Endothelial cell (in vitro differentiated cells): ENCODE measurements at places on chromosomes 12 and 14.

- H3K27me3 ChIP-seq = peaks cover 5% of the 10 kb centered on the region
- no peak overlapping the region for H3K4me3 ChIP-seq
- DNase-seq = no peak
- H3K4me1 ChIP-seq = peaks cover 6% of the 10 kb centered on the region
- no peaks in the 10 kb centered on the region for H3K36me3 ChIP-seq
Measured at GRCh38 chr12:946212-946611, 3.3 kb downstream of the RAD52 start.

DNA sequence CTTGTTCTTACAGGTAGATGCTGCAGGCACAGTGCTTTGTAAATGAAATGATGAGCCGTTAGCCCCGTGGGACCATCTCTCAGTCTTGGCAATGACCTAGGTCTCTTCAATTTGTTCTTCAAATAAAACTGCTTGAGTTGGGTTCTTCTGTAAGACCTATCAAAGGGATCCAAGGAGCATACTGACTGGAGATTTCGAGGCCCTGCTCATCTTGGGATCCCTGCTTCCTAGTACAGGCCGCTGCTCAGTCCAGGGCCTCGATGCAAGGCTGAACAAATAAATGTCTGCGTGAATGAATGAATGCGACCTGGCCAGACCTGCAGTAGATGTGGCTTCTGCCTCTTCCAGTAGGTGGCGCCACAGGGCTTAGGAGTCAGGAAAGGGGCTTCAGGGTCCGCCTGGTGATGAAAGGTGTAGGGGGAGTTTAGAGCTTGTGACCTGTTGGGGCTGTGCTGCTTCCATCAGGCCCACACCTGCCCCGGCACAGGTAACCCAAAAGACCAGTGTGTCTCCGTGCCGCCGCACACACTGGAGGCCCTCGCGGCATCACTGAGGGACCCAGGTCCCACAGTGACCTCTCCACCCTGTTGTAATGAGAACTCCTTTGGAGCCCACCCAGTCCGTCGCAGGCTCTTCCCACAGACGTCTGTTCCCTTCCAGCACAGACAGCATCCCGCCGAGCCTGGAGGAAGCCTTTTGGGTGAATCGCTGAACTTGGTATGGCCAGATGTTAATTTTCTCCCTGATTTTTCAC is 4.4 kb downstream of the CACNA1C start:
- DNase-seq = peak; percentile 92
- no peak overlapping the region for H3K4me3 ChIP-seq
- peaks cover 10% of the 10 kb centered on the region for H3K27me3 ChIP-seq
- no peak overlapping the region for H3K27ac ChIP-seq
- H3K4me1 ChIP-seq = peaks cover 7% of the 10 kb centered on the region

- no peak overlapping the region for H3K27ac ChIP-seq
- peaks cover 19% of the 10 kb centered on the region for H3K4me1 ChIP-seq
- H3K27me3 ChIP-seq = peaks cover 4% of the 10 kb centered on the region
- no peak for DNase-seq
- no peaks in the 10 kb centered on the region for H3K36me3 ChIP-seq
Measured at GRCh38 chr12:76704693-76705092, 59.2 kb upstream of the ZDHHC17 start.

GRCh38 chr14:59310633-59311032 is 122.2 kb downstream of the DAAM1 start:
- no peak overlapping the region for H3K4me3 ChIP-seq
- no peak overlapping the region for H3K27ac ChIP-seq
- H3K4me1 ChIP-seq = peaks cover 11% of the 10 kb centered on the region
- H3K36me3 ChIP-seq = no peaks in the 10 kb centered on the region

GRCh38 chr14:33404964-33405574 is 466.4 kb downstream of the NPAS3 start:
- no peak overlapping the region for H3K27ac ChIP-seq
- no peak for DNase-seq
- H3K27me3 ChIP-seq = no peaks in the 10 kb centered on the region
- no peaks in the 10 kb centered on the region for H3K4me1 ChIP-seq

- H3K27me3 ChIP-seq = peaks cover 3% of the 10 kb centered on the region
- H3K27ac ChIP-seq = no peak overlapping the region
- peaks cover 3% of the 10 kb centered on the region for H3K36me3 ChIP-seq
- H3K4me3 ChIP-seq = no peak overlapping the region
Measured at GRCh38 chr12:26878661-26879119, 45.7 kb upstream of the ITPR2 start.

- H3K4me1 ChIP-seq = peaks cover 21% of the 10 kb centered on the region
- no peak for DNase-seq
- H3K27me3 ChIP-seq = peaks cover 2% of the 10 kb centered on the region
- H3K4me3 ChIP-seq = no peak overlapping the region
Measured at GRCh38 chr12:14452865-14453264, 87.4 kb downstream of the ATF7IP start.

GRCh38 chr14:89899917-89900663 is 54.4 kb downstream of the EFCAB11 start:
- no peak overlapping the region for H3K27ac ChIP-seq
- peak; percentile 42 for DNase-seq
- no peaks in the 10 kb centered on the region for H3K27me3 ChIP-seq
- H3K4me3 ChIP-seq = no peak overlapping the region

DNA sequence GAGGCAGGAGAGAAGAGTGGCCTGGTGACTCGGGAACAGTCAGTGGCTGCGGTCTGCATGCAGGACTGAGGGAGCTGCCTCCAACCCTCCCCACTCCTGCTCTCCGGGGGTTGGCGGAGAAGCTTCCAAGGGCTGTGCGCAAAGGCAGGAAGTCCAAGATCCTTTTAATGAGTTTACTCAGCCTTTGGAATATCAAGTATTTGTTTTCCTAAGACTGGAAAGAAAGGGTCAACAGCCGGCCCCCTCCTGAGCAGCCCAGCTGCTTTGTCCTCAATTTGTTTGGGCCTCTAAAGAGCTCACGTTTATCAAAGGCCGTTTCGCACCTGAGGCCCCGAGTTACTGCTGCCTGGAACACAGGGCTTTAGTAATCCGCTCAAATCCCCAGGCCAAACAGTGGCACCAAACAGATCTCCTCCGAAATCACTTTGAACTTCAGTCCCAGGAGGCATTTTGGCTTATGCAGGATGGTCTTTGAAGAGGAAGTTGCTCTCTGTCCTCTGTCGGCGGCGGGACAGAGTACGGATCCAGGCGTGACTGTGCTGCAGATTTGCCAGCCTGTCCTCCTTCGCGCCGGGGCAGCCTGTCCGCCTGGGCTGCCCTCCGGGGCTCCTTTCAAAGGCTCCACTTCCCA is 117.2 kb upstream of the FZD10 start:
- peaks cover 33% of the 10 kb centered on the region for H3K36me3 ChIP-seq
- no peak overlapping the region for H3K4me3 ChIP-seq
- DNase-seq = no peak

- H3K4me3 ChIP-seq = no peak overlapping the region
- no peaks in the 10 kb centered on the region for H3K4me1 ChIP-seq
- H3K27me3 ChIP-seq = no peaks in the 10 kb centered on the region
- no peak overlapping the region for H3K27ac ChIP-seq
Measured at GRCh38 chr14:28502517-28502916, 264.1 kb upstream of the FOXG1 start.
